Activated T-cell treated with anti-CD3 and anti-CD28 coated beads, Interleukin-2, amount 50 U/mL, for 1 hour (primary cell): ENCODE measurements at places on chromosomes 7 and 10.

GRCh38 chr7:94576316-94576715, 66.7 kb downstream of the CASD1 start:
- no peak for DNase-seq

DNA sequence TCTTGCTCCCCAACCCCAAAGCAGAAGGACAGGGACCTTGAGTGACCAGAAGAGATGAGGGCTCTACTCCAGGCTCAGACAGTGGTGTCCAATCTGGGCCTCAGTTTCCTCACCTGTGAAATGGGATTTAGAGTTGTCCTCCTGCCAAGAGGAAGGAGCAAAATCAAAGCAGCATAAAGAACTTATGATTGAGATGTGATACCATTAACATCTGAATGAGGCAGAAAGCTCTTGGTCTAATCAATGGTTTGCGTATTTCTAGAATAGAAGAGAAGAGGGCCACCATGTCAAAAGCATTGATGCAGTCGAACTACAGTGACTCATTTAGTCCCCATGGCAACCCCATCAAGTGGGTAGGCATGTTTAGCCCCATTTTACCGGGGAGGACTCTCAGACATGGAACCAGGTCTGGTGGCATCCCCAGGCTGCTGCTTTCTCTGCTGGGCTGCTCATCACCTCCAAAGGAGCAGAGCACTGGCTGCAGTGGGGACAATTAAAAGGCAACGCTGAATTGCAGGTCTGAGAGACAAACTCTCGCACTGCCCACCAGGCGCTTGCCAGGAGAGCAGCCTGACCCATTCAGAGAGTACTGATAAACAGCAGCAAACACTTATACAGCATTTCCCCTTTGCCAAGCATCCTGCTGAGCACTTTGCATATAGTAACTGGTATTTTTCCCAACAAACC, 175.9 kb downstream of the NEURL1 start:
- DNase-seq: no peak

DNA sequence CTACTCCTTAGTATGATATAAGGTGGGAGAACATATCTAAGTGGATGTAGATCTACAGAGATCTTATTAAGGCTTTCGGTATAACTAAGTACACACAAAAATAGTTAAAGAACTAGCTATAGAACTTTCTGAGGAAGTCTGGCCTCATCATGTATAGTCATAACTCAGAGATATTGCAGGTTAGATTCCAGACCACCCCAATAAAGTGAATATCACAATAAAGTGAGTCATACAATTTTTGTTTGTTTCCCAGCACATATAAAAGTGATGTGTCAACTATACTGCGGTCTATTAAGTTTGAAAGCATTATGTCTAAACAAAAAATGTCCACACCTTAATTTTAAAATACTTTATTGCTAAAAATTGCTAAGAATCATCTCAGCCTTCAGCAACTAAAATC, 24.7 kb upstream of the SEMA3A start:
- no peak for DNase-seq

- DNase-seq: no peak
Measured at GRCh38 chr7:142883571-142884285, 1.8 kb downstream of the TRPV6 start.

- no peak for DNase-seq
Measured at GRCh38 chr10:5774987-5775620, 38.1 kb downstream of the GDI2 start.

- DNase-seq: no peak
Measured at GRCh38 chr10:79180414-79181221, 111.9 kb downstream of the ZMIZ1 start.

- DNase-seq: no peak
Measured at GRCh38 chr7:127674361-127674760, 22.4 kb downstream of the SND1 start.

DNA sequence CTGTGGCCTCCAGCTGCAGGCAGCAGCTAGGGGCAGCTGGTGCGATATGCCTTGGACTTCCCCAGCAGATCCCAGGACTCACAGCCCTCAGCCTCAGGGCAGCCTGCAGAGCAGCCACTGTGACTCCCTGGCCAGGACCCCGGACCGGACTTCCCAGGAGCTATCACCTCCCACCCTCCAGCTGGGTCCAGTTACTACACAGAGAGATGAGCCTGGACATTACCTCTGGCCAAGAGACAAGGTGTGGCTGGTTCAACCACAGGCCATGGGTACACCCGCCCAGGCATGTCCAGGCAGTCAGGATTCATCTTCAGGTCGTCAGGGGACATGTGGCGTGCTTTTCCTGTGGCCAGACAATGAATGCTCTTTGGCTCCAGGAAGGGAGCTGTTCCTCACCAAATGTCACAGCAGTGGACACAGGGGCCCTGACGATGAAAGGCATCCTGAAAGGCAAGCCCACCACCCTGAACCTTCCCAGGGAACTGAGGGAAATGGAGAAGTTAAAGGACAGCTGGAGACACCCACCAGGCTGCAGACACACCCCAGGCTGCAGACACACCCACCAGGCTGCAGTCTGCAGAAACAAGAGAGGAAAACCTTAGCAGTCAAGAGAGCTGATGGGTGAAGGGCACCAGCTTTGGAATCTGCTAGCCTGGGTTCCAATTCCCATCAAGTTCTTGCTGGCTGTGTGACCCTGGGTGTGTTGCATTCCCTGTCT, 25.8 kb upstream of the NANOS1 start:
- no peak for DNase-seq

DNA sequence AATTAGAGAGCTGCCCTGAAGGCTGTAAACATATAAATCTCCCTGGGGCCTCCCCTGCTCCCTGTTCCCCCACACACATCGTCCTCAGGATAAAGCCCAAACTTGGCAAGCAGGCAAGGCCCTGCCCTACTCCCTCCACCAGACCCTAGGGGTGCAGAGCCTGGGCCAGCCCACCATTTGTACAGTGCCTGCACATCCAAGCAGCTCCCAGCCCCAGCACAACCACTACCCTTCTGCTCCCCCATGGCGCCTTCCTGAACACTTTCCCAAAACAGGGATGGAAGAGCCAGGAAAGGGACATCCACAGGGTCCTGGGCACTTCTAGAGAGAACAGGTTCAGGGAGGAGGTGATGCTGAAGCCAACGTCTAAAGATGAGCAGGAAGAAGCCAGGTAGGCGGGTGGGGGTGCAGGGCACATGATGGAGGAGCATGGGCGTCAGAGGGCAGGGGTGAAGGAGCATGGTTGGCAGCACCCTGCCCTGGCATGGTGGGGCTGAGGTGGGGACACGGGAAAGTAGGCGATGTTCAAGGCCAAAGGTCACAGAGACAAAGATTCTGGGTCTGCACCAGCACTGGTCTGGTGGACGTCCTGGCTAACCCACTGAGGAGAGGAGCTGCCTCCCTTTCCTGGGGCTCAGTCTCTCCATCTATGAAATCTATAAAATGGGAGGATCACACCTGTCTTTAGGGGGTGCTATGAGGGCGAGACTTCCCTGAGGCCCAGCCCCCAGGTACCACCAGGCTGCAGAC, 140.6 kb downstream of the ARHGAP22 start:
- DNase-seq: no peak

DNA sequence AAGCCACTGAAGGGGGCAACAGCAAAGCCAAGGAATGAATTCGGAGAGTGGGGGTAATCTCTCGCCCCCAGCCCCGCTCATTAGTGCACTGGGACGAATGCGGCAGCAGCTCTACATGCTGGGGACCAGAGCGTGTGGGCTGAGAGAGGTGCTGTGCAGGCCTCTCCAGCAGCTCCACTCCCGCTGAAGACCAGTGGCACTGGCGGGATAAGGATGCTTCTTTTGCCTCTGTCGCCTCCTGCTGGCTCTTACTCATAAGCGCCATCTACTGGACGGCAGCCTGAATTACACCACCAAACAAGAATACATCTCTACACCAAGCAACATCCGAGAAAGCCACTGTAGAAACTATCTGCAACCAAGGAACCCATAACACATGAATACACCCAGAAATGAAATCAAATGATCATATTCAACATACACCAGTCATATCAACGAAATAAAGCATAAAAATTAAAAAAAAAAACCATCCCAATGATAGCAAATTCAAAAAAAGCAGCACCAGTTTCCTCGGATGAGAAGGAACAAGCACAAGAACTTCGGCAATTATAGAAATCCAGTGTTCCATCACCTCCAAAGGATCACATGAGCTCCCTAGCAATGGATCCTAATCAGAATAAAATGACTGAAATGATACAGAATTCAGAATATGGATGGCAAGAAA, 79.0 kb upstream of the TMEM168 start:
- peak; percentile 46 for DNase-seq

DNA sequence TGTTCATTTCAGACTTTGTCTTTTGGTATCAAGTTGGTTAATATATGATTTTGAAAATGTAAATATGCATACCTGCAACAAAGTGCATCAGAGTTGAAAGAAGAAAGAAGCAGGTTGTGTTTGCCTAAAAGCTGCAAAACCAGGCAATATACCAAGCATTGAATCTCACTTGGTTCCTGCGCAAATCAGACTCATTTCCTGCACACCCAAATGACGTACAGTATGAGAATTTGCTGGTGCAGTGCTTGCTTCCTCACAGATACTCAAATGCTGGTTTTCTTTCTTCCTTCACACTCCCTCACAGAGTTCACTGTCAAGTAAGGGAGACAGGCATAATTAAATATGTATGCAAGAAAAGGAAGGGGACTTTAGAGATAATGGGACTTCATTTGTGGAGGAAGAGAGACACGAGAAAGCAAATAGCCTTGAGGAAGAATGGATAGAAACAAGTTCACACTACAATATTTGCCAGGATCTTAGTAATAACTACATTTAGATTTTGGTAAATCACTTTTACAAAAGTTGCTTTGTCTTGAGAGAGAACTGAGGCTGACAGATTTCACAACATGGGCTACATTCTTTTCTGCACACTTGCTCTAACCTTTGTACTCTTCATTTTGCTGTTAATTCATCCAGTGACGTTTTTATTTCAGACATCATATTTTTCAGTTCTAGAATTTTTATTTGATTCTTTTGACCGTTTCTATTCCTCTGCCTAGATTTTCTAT, 56.9 kb upstream of the AOAH start:
- no peak for DNase-seq

DNA sequence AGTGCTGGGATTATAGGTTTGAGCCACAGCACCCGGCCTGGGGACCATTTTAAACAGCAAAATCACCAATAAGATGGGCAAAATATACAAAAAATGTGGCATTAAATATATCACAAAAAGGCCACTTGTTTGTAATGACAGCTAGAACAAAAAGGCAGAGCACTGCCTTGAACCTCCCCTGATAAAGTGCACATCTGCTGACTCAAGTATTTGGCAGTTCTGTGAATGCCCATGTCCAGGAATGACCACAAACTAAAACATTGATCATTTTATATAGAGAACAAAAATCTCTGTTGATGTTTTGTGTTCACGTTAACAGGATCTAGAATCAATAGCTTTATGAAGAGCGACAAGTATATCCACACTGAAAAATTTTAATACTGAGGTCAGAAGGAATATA, 21.5 kb downstream of the HERC4 start:
- DNase-seq: no peak

- DNase-seq: no peak
Measured at GRCh38 chr7:158586499-158587161, 993 bp downstream of the PTPRN2 start.

DNA sequence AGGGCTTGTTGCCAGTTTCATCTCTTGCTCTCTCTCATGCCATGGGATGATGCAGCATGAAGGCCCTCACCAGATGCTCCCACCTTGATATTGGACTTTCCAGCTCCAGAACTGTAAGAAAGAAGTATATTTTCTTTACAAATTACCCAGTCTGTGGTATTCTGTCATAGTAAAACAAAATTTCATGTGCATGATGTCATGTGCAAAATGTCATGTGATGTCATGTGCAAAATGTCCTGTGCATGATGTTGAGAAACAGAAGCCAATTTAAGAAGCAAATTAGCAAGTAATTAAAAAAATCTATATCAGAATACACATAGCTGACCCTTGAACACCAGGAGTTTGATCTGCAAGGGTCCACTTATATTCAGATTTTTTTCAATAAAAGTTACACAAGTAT, 56.6 kb downstream of the DNAJC1 start:
- no peak for DNase-seq

GRCh38 chr10:113222207-113222606, 272.2 kb downstream of the TCF7L2 start:
- DNase-seq: no peak

GRCh38 chr10:96516337-96516736, 2.6 kb upstream of the TLL2 start:
- DNase-seq: no peak

DNA sequence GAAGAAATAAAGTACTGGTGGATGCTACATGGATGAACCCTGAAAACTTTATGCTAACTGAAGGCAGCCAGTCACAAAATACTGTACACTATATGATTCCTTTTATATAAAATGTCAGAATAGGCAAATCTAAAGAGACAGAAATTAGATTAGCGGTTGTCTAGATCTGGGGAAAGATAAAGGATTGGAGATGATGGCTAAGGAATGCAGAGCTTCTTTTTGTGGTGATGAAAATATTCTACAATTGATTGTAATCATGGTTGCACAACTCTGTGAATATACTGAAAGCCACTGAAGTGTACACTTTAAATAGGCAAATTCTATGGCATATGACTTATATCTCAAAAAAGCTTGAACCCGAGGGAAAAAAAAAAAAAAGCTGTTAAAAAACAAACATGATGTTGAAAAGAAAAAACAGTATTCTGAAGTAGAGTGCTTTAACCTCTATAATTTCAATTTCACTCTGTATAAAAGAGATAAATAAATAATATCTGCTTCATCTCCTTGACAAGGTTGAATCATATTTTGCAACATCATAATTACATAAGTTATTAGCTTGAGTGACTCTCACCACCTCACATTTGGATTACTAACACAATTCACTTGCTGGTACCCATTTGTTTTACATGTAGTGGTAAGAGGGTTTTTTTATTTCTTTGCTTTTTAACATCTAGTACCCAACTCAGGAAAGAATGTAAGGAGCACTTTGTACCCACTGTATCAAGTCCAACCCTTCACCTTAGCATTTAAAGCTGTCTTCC, 2.8 kb upstream of the GNAI1 start:
- DNase-seq: no peak

- DNase-seq: no peak
Measured at GRCh38 chr10:102580230-102580629, 64.0 kb upstream of the TRIM8 start.

- DNase-seq: no peak
Measured at GRCh38 chr7:70299472-70299807, 701.2 kb downstream of the AUTS2 start.

GRCh38 chr7:157499121-157499834, 162.5 kb downstream of the DNAJB6 start:
- peak; percentile 14 for DNase-seq

GRCh38 chr10:113021268-113022040, 71.4 kb downstream of the TCF7L2 start:
- no peak for DNase-seq

GRCh38 chr10:91864744-91865143, 44.5 kb downstream of the FGFBP3 start:
- DNase-seq: no peak

DNA sequence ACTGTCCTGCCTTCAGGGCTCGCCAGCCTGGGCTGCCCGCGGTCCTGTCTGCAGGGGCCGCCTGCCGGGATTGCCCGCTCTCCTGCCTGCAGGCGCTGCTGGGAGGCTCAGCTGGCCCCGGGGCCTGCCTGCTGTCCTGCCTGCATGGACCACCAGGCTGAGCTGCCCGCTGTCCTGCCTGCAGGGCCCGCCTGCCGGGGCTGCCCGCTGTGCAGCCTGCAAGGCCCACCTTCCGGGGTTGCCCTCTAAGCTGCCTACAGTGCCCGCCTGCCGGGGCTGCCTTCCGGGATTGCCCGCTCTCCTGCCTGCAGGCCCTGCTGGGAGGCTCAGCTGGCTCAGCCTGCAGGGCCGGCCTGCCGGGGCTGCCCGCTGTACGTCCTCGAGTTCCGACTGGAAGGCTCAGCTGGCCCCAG, 164.4 kb downstream of the GLRX3 start:
- no peak for DNase-seq

GRCh38 chr10:132502544-132503300, 34.9 kb upstream of the INPP5A start:
- DNase-seq: no peak
